ENCODE measurements at places on chromosomes 12 and 14. TPM values are rescaled to one million over a fixed set of nuclear protein-coding genes. Genes with fewer than 3 reads are reported as not detected.
A peak's percentile ranks its signal among the peaks of the same experiment; 100 is the strongest.

DNA sequence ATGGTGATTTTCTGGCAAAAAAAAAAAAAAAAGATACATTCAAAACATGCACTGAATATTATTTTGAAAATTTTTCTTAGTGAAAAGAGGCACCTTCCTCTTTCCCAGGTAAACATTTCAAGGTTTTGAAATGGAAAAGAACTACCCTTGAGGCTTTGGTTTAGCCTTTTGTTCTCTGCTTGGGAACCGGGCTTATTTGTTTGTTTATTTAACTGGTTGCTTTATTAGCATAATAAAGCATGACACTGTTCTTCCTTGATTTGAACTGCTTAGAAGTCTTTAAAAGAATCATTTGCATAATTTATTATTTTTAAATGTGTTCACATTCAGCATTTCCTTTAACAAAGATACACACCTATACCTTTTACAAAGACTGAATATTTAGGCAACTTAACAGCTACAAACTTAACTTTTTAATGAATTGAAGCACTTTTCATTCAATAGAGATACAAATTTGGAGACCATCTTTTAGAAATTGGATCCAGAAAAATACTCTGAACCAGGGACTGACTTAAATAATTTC lies 174.5 kb downstream of the FBXL14 start:
- DNase-seq: no peak

GRCh38 chr14:41839661-41840060 lies 233.0 kb downstream of the LRFN5 start:
- DNase-seq: no peak

DNA sequence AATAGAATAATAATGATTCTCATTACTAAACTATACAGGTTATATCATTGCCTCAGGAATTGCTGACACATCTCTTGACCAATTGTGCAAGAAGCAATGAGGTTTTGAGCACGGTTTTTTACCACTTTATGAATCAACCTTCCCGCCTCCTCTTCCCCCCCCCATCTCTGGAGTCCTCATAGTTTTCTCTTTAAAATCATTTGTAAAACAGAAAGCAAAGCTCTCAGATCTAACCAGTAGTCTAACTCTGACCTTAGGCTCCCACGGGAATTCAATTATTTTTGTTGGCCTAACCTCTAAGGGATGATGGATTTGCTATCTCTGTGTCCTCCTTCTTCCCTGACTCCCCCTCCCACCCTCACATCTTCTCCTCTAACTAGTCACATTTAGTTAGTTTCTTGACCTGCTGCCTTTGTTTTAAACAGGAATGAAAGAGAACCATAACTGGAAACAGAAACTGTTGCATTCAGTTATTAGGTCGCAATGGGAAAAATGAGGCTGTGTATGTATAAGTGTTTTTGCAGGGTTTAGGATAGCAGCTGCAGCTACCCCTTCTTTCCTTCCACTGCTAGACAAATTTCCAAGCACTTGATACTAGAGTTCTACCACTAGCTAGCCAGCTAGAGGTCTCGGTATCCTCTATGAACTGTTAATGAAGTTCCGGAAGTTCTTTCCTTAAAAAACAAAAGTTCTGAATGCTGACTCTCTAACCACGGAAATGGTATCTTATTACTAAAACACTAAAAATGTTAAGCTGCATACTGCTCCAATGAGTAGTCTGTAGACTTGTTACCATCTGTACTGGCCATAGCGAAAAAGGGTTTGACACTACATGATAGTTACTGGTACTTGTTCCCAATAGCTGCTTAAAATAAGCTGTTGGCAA lies 65.4 kb downstream of the TAOK3 start:
- DNase-seq: no peak

- no peak for DNase-seq
Observed at GRCh38 chr12:104166465-104166864, 28.5 kb upstream of the NFYB start.

- peak; percentile 45 for DNase-seq
Observed at GRCh38 chr12:6697584-6698351, 2.8 kb downstream of the PIANP start.

Gene NABP2
- total RNA-seq: 52.9 TPM

Gene KRT72
- total RNA-seq: 0.17 TPM
